Smooth muscle cell of trachea (primary cell): ENCODE measurements at places on chromosomes 3 and 15. TPM values are rescaled to one million over a fixed set of nuclear protein-coding genes. Genes with fewer than 3 reads are reported as not detected.

The CISH gene
- 0.73 and 1.3 TPM in 2 replicates for total RNA-seq

The GOLGA8S gene
- under 0.01 and 0.15 TPM in 2 replicates for total RNA-seq

The APH1B gene
- total RNA-seq: 24.3 and 27.1 TPM in 2 replicates

The CYP11A1 gene
- total RNA-seq: 0.83 and 1.0 TPM in 2 replicates

The CFAP20DC gene
- 4.8 and 6.8 TPM in 2 replicates for total RNA-seq

The SEMA6D gene
- total RNA-seq: 6.6 and 11.5 TPM in 2 replicates

The KCNMB2 gene
- under 0.01 TPM in 1 of 2 replicates, not detected in the other for total RNA-seq

The ENTPD3 gene
- total RNA-seq: 0.17 TPM in 1 of 2 replicates, not detected in the other

The UROC1 gene
- not detected in 2 replicates for total RNA-seq

The NEK10 gene
- 38.5 and 54.3 TPM in 2 replicates for total RNA-seq

The POPDC2 gene
- total RNA-seq: 0.15 and 0.33 TPM in 2 replicates

The LRRIQ4 gene
- total RNA-seq: not detected in 2 replicates

The C2CD4A gene
- total RNA-seq: not detected in 2 replicates

The SYNM gene
- 5.4 and 6.3 TPM in 2 replicates for total RNA-seq

The SUSD5 gene
- total RNA-seq: 1.6 and 2.5 TPM in 2 replicates

The CYP8B1 gene
- not detected in 2 replicates for total RNA-seq

The SLC7A14 gene
- total RNA-seq: 3.3 and 7.4 TPM in 2 replicates

The KIF23 gene
- 5.1 and 46.4 TPM in 2 replicates for total RNA-seq

The TMEM41A gene
- 8.8 and 10.0 TPM in 2 replicates for total RNA-seq

The ZPLD1 gene
- total RNA-seq: not detected in 2 replicates

The DNAH1 gene
- 1.9 and 5.0 TPM in 2 replicates for total RNA-seq

The NANOGP8 gene
- 0.15 and 0.33 TPM in 2 replicates for total RNA-seq

The ZBBX gene
- total RNA-seq: not detected in 2 replicates

The STX19 gene
- total RNA-seq: not detected in 2 replicates

The EFHB gene
- 0.15 and 0.17 TPM in 2 replicates for total RNA-seq

The RBP2 gene
- not detected in 2 replicates for total RNA-seq

The TMEM266 gene
- 0.29 and 0.66 TPM in 2 replicates for total RNA-seq

The B3GALNT1 gene
- 15.9 and 16.9 TPM in 2 replicates for total RNA-seq

The OR5K2 gene
- total RNA-seq: not detected in 2 replicates

The GPR15 gene
- total RNA-seq: not detected in 2 replicates

The STRA6 gene
- 0.29 and 0.83 TPM in 2 replicates for total RNA-seq

The DNASE1L3 gene
- not detected in 2 replicates for total RNA-seq

The EPHB3 gene
- total RNA-seq: 12.4 and 18.0 TPM in 2 replicates

The NAALADL2 gene
- total RNA-seq: 19.2 and 19.7 TPM in 2 replicates

The HTR3D gene
- total RNA-seq: not detected in 2 replicates

The MST1R gene
- total RNA-seq: 1.7 and 1.9 TPM in 2 replicates

The ADPRH gene
- 3.6 and 4.3 TPM in 2 replicates for total RNA-seq

The NCKIPSD gene
- total RNA-seq: 11.8 and 25.1 TPM in 2 replicates

The IQCF5 gene
- total RNA-seq: not detected in 2 replicates

The GOLGA8K gene
- total RNA-seq: under 0.01 and 0.44 TPM in 2 replicates

The CCDC191 gene
- 2.6 and 4.2 TPM in 2 replicates for total RNA-seq

The IL5RA gene
- total RNA-seq: not detected in 2 replicates

The RTP1 gene
- total RNA-seq: not detected in 2 replicates

The ARHGEF26 gene
- 0.99 and 1.6 TPM in 2 replicates for total RNA-seq

The DZIP1L gene
- total RNA-seq: 26.3 and 34.2 TPM in 2 replicates

The TOPAZ1 gene
- not detected in 2 replicates for total RNA-seq

The KCNH8 gene
- total RNA-seq: not detected in 2 replicates
